Upper lobe of right lung (tissue), 1 donor: ENCODE measurements at places on chromosomes 6 and 20. TPM values are rescaled to one million over a fixed set of nuclear protein-coding genes. Genes with fewer than 3 reads are reported as not detected.

Gene SALL4
- 0.43 TPM for total RNA-seq

Gene FOXF2
- 15.7 TPM for total RNA-seq

Gene BCAS1
- total RNA-seq, result 0.81 TPM

Gene UNC5CL
- total RNA-seq, result 1.4 TPM

Gene CHRNA4
- total RNA-seq, result 0.06 TPM

Gene ABHD16A
- total RNA-seq, result 55.8 TPM

Gene HSF2
- 7.1 TPM for total RNA-seq

Gene ZC3H12D
- total RNA-seq, result 2.1 TPM

Gene PACSIN1
- total RNA-seq, result not detected

Gene ADGRF5
- 283 TPM for total RNA-seq

Gene PRPH2
- 1.2 TPM for total RNA-seq

Gene RNF182
- 6.1 TPM for total RNA-seq

Gene SLC22A16
- 0.87 TPM for total RNA-seq

Gene DDO
- 7.1 TPM for total RNA-seq

Gene BNIP5
- not detected for total RNA-seq

Gene PTCHD4
- total RNA-seq, result 4.1 TPM

Gene PLCB4
- 7.9 TPM for total RNA-seq

Gene TMC2
- total RNA-seq, result 0.43 TPM

Gene ANKS1A
- 59.0 TPM for total RNA-seq

Gene ABHD16B
- not detected for total RNA-seq

Gene FOXC1
- 4.9 TPM for total RNA-seq

Gene CFAP206
- 0.26 TPM for total RNA-seq

Gene SAMD3
- 5.2 TPM for total RNA-seq

Gene RAET1G
- total RNA-seq, result 1.2 TPM

Gene TPMT
- 13.6 TPM for total RNA-seq

Gene CD40
- 36.8 TPM for total RNA-seq
